HT1080 (cell line): ENCODE measurements at places on chromosomes 6 and 20.
A peak's percentile ranks its signal among the peaks of the same experiment; 100 is the strongest.

- DNase-seq, result no peak
Measured at GRCh38 chr20:58996226-58996611, 10.8 kb downstream of the CTSZ start.

GRCh38 chr6:125773387-125774341 lies 17.1 kb upstream of the NCOA7 start:
- no peak for DNase-seq

GRCh38 chr6:137953761-137954160 lies 86.7 kb downstream of the TNFAIP3 start:
- DNase-seq, result no peak

GRCh38 chr6:4656106-4656505 lies 120.1 kb upstream of the CDYL start:
- DNase-seq, result no peak

DNA sequence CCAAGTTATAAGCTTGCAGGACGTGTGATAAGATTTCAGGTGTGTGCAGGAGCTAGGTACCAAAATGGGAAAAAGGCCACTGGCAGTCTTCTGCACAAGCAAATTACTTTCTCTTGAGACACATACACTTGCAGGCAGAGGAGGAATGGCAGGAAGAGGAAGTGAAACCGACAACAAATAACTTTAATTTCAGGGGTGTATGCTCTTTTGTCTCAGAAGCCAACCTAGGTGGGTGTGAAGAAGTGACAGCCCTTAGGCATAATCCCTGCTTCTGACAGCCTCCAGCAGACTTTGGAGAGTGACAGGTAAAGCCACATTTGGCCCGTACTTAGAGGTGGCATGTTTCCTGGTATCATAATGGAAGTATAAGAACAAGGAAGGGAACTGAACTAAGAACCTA lies 118.8 kb upstream of the TRAF3IP2 start:
- DNase-seq, result no peak

- no peak for DNase-seq
Measured at GRCh38 chr6:119447921-119448320, 98.4 kb upstream of the MAN1A1 start.

GRCh38 chr20:58784321-58785074 lies 66.2 kb downstream of the GNAS-AS1 start:
- no peak for DNase-seq

DNA sequence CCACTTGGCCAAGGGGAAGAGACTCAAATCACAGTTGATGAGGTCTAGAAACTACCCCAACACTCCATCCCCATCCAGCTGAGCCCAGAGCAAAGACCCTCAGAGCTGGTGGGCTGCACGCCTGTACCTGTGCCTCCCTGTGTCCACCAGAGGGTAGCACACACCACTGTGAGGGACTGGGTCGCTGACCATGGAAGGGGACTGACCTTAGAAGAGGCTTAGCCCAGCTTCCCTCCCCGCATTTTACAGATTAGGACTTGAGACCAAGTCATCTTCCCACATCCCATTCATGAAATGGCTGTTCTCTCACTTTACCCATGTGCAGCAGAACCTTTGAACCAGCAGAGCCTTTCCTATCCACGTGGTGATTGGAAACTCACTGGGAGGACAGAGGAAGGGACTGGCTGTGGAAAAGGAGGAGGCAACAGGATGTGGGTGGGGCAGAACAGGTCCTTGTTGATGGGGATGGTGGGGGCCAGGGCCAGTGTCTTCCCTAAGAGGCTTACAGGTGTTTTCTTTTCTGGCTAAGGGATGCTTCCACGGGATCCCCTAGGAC lies 44.3 kb downstream of the CPXM1 start:
- DNase-seq, result peak; percentile 38

GRCh38 chr6:125512621-125513020 lies 210.9 kb upstream of the HDDC2 start:
- DNase-seq, result no peak

DNA sequence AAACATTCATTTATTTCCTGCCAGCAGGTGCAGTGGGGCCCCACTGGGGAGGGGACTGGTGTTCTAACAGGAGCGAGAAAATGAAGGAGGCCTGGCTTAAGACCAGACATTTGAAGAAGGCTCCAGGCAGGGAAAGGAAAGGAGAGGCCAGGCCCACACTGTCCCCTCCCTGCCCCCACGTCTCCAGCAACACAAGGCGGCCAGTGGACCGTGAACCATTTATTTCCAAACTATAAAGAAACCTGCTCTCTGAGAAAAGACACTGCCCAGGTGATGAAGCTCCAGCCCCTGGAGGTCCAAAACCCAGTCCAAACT lies 41.4 kb upstream of the CDH22 start:
- no peak for DNase-seq

GRCh38 chr6:156175971-156176421 lies 601.2 kb upstream of the ARID1B start:
- DNase-seq, result no peak

- no peak for DNase-seq
Measured at GRCh38 chr20:36469973-36470372, 71.3 kb upstream of the MYL9 start.

DNA sequence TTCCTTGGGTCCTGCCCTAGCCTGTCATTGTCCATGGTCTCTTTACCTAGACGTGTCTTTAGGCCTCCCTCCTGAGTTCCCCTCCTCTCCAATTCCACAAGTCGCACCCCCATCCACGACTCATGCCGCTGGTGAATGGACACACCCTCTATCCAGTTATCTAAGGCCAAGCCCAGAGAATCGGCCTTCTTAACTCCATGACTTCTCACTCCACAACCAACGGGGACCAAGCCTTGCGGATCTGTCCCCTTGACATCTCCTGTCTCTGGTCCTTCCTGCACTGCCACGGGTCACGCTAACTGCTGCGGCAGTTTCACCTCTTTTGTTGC lies 7.0 kb upstream of the RREB1 start:
- no peak for DNase-seq

DNA sequence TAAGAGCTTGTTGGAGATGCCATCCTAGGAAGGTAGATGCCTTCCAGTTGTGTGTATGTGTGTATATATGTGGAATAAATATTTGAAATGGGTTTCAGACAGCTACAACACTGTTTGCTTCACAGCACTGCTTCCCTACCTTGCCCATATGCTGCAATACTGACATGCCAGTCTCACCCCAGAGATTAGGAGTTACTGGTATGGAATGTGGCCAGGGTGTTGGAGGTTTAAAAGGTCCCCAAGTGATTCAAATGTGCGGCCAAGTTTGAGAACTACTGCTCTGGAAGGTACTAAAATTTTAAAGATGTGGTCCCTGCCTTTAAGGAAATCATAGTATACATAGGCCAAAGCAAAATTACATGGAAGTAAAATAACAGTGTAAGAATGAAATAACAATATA lies 39.5 kb downstream of the BCKDHB start:
- DNase-seq, result no peak

GRCh38 chr20:37259031-37259430 lies 2.6 kb downstream of the GHRH start:
- no peak for DNase-seq

GRCh38 chr6:3347247-3347646 lies 88.5 kb downstream of the PSMG4 start:
- DNase-seq, result no peak

DNA sequence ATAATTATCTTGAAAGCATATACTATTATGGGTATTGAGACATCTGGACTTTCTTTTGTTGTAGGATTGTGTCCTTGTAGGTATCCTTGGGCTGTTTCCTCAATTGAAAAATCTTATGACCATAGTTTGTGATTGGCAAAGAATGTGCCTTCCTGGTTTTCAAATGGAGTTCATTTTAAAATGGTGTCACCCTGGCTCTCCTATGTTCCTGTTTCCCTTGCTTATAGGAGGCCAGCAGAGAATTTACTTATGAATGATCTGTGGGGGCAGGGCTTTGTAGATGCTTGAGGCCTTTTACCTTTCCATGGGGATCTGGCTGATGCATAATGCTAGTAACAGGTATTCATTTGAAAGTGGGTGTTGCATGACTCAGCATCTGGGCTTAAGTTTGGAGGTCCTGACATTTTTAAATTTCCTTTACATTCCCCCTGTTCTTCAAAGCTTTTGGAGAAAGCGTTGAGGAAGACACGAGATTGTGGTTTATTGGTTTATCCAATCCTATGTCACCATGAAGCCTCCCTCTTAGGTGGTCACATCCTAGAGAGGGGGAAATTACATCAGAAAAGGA lies 135.0 kb upstream of the PROKR2 start:
- DNase-seq, result no peak

GRCh38 chr20:43721429-43722152 lies 5.2 kb downstream of the GTSF1L start:
- DNase-seq, result no peak

DNA sequence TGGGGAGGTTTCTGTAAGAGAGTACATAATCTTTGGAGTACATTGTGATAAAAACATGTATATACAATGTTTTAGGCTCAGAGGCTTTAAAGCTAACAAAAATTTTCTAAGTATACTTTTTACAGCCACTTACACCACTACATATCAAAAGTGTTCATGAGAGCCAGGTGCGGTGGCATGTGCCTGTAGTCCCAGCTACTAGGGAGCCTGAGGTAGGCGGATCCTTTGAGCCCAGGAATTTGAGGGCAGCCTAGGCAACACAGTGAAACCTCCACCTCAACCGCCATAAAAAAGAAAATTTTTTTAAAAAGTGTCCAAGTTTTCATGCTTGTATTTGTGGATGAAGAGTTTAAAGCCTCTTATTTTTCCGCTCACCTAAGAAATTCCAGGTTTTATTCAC lies 22.5 kb downstream of the SNX3 start:
- no peak for DNase-seq

GRCh38 chr20:61912665-61913422 lies 152.8 kb downstream of the TAF4 start:
- no peak for DNase-seq

DNA sequence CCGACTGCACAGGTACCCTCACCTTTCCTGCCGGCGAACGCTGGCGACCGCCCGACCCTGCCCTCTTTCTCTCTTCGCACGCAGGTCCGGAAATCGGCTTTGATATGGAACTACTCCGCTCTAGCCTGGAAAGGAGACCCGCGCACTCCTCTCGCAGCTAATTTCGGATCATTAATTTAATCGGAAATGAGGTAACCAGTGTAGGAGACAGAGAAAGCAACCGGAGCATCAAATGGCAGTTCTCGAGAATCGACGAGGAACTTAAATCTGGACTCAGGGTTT lies 949 bp upstream of the ATXN1 start:
- peak; percentile 24 for DNase-seq

GRCh38 chr6:130966344-130966980 lies 96.6 kb downstream of the EPB41L2 start:
- DNase-seq, result no peak

DNA sequence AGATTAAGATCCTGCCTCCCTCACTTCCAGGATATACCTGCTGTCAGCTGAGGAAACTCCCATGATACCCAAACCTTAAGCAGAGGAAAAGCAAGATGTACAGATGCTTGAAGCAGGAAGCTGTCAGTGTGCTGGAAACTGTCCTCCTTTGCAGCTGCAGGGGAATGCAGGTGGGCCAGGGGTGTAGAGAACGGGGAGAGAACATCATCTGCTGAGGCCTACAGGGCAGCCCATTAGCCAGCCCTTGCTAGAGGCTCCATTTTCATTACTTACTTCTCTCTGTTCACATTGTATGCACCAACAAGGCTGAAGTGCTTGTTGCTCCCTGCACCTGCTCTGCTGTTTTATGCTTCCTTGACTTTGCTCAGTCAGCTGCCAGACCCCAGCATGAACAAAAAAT lies 119.1 kb downstream of the PRND start:
- no peak for DNase-seq

- no peak for DNase-seq
Measured at GRCh38 chr6:41693281-41694240, 41.8 kb downstream of the TFEB start.

DNA sequence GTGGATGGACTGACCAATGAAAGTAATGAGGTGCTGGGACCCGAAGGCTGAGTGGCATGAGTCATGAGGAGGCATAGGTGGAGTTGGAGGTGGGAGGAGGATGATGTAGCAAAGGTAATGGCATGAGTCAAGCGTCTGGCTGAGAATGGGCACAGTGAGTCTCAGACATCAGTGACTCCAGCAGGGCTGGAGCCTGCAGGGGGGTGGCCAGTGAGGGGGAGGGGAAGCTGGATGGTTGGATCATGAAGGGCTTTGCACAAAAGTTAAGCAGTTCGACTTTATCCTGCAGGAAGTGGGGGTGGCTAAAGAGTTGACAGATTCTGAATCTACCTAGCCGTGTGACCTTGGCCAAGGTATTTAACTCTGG lies 99.0 kb upstream of the IYD start:
- DNase-seq, result peak; percentile 74

GRCh38 chr6:36912586-36912985 lies 26.8 kb downstream of the C6orf89 start:
- peak; percentile 87 for DNase-seq

DNA sequence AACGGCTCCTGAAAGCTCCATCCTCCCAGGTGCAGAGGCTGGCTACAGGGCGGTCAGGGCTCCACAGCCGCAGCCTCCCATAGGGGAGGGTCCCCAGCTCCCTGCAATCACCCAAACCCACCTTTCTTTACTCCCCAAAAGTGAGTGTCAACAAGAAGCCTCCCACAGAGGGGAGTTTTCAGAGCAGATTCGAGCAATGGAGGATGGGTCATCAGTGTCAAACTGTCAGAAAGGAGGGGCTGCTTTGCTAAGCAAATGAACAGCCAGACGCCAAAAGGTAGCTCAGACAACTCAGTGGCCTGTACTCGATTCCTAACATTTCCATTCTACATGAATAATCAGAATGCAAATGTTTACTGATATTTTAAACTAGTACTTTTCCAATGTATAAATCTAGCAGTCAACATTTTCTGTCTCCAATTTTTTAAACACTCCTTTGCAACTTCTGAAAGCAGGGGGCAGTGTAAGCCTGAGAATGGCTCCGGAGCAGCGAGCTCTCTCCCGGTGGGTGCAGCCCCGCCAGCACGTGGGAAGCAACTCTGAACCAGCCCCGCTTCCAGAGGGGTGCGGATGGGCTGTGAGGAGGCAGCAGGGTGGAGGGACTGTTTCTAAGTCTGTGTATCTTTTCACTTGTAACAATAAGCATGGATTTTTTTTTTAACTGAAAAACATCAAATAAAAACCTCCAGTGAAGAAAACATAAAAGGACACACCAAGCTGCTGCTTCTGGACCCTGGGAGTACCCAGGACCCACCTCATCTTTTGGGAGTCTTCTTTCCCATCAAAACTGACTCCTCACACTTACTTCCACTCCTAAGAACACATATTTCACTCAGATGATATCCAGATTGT lies 54.9 kb downstream of the TAF4 start:
- DNase-seq, result peak; percentile 7

DNA sequence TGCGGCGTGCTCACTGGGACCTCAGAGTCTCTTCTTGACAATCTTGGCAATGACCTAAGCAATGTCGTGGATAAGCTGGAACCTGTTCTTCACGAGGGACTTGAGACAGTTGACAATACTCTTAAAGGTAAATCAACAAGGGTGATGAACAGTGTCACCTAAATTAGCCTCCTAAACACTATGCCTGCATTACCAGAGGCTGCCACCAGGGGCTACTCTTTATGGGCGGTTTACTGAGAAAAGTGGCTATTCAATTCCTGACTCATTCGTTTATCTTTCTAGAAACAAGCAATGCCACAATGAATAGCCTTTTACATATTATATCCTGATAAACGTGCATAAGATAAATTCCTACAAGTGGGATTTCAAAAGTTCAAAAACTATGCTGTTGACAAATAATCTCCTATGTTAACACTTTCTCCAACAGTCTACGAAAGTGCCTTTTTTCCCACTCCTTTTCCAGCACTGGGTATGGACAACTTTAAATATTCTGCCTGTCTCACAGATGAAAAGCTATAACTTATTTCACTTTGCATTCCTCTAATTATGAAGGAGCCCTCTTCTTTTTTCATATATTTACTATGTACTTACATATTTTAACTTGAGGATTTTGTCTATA lies 1.3 kb downstream of the BPIFA2 start:
- peak; percentile 7 for DNase-seq
